Thoracic aorta (tissue), 2 donors: ENCODE measurements at places on chromosomes 2 and 18. TPM values are rescaled to one million over a fixed set of nuclear protein-coding genes. Genes with fewer than 3 reads are reported as not detected.

- no peak overlapping the region for H3K4me3 ChIP-seq
- no peaks in the 10 kb centered on the region for H3K27me3 ChIP-seq
- no peaks in the 10 kb centered on the region for H3K36me3 ChIP-seq
Measured at GRCh38 chr2:102661846-102662245, 42.5 kb downstream of the SLC9A2 start.

GRCh38 chr2:102387763-102388546 is 32.4 kb downstream of the IL18R1 start:
- H3K27ac ChIP-seq: no peak overlapping the region
- DNase-seq: no peak
- H3K4me1 ChIP-seq: no peaks in the 10 kb centered on the region

EDAR gene
- total RNA-seq: not detected

DNA sequence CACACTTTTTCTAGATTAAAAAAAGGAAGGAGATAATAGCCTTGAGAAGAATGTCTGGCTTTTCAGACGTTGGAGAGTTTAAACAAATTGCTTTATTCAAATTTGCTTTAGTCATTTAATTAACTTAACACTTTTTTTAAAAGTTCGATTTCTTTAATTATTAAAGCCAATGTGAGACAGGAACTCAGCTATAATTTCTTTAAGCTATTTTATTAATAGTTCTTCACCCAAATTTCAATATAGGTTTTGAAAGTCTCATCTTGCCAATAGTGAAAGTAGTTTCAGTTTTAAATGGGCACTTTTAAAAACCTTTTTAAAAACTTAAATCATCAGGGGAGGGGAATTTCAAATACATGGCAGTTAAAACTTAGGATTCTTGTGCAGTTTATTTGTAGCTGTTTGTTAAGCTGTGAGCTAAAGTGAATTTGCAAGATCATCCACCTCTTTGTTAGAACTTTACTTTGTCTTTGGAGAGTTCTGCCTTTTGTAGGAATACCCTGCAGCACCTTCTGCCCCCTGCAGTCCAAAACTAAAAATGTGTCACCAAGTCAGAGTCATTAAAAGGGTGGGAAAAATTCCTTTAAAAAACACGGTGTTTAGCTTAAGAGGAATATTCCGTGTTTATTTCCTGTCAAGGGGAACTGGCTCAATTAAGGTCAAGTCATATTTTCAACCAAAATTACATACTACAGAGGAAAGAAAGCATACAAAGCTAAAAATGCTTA is 4.6 kb downstream of the TGIF1 start:
- H3K4me3 ChIP-seq: peak overlapping the region; percentile 95
- H3K27ac ChIP-seq: peak overlapping the region; percentile 99
- H3K27me3 ChIP-seq: no peaks in the 10 kb centered on the region
- DNase-seq: no peak

DSG2 gene
- total RNA-seq: 0.81 TPM

GRCh38 chr18:45621061-45621511 is 5.8 kb downstream of the SLC14A2 start:
- H3K27me3 ChIP-seq: no peaks in the 10 kb centered on the region
- no peak for DNase-seq
- peak overlapping the region; percentile 92 for H3K27ac ChIP-seq
- H3K4me1 ChIP-seq: peaks cover 61% of the 10 kb centered on the region

- DNase-seq: no peak
- no peak overlapping the region for H3K4me3 ChIP-seq
- H3K27me3 ChIP-seq: no peaks in the 10 kb centered on the region
- H3K36me3 ChIP-seq: no peaks in the 10 kb centered on the region
- H3K27ac ChIP-seq: no peak overlapping the region
- H3K4me1 ChIP-seq: no peaks in the 10 kb centered on the region
Measured at GRCh38 chr2:236352761-236353593, 88.8 kb upstream of the ASB18 start.

DNA sequence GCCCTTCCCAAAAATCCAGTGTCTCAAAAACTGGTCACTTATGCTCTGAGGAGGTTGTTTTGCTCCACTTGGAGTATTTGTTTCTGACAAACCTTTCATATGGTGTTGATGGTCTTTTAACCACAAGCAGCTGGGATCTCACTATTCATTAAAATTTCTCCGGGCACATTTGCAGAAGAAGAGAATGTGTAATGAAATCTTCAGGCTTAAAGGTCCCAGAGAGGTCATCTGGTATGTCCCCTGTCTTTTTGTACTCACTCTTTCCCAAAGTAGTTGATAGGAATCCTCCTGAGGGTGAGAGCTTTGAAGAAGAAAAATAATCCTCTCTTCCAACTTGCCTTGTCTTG is 430.8 kb downstream of the SETBP1 start:
- H3K4me1 ChIP-seq: peaks cover 4% of the 10 kb centered on the region
- no peak overlapping the region for H3K27ac ChIP-seq
- DNase-seq: no peak
- no peaks in the 10 kb centered on the region for H3K27me3 ChIP-seq

LGALSL gene
- total RNA-seq: 19.3 TPM

RTN4 gene
- 331 TPM for total RNA-seq

DNA sequence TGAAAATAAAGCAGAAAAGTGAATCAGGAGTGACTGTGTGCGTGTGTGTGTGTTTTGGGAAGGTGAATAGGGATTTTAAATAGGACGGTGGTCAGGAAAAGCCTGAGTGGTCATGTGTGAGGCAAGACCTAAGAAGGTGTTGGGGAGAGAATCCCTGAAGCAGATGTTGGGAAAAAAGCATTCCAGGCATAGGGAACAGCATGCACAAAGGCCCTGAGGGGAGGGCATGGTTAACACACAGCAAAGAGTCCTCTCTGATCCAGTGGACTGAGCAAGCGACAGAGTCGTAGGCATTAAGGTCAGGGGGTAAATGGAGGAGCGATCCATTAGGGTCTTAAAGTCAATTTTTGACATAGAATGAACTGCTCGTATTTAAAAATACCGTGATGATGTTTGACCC is 34.0 kb upstream of the OTOS start:
- no peak overlapping the region for H3K27ac ChIP-seq
- no peaks in the 10 kb centered on the region for H3K36me3 ChIP-seq
- no peak overlapping the region for H3K4me3 ChIP-seq
- no peaks in the 10 kb centered on the region for H3K4me1 ChIP-seq
- DNase-seq: no peak

DNA sequence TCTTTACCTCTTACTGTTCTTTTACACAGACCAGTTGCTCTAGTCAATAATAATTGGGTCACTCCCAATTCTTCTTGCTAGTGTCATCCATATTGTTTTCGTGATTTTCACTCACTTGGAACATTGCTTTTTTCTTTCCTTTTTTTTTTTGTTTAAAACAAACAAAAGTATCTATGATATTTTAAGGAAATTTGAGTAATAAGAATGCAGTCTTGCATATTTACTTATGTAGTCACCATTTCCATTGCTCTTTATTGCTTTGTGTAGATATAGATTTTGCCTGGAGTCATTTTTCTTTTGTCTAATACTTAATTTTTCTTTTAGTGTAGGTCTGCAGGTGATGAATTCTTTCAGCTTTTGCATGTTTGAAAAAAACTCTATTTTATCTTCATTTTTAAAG is 71.9 kb downstream of the WDR7 start:
- DNase-seq: no peak
- no peak overlapping the region for H3K4me3 ChIP-seq
- no peaks in the 10 kb centered on the region for H3K4me1 ChIP-seq
- H3K36me3 ChIP-seq: no peaks in the 10 kb centered on the region
- no peak overlapping the region for H3K27ac ChIP-seq

DNA sequence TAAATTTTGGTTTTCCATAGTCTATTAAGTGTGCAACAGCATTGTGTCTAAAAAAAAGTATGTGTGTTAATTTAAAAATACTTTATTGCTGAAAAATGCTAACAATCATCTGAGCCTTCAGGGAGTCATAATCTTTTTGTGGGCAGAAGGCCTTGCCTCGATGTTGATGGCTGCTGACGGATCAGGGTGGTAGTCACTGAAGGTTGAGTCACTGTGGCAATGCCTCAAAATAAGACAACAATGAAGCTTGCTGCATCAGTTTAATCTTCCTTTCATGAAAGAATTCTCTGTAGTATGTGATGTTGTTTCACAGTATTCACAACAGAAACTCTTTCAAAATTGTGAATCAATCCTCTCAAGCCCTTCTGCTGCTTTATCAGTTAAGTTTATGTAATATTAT is 31.3 kb downstream of the HDHD2 start:
- DNase-seq: no peak
- no peaks in the 10 kb centered on the region for H3K4me1 ChIP-seq
- no peak overlapping the region for H3K4me3 ChIP-seq
- peaks cover 4% of the 10 kb centered on the region for H3K36me3 ChIP-seq
- no peaks in the 10 kb centered on the region for H3K27me3 ChIP-seq

RBKS gene
- total RNA-seq: 5.0 TPM

DNA sequence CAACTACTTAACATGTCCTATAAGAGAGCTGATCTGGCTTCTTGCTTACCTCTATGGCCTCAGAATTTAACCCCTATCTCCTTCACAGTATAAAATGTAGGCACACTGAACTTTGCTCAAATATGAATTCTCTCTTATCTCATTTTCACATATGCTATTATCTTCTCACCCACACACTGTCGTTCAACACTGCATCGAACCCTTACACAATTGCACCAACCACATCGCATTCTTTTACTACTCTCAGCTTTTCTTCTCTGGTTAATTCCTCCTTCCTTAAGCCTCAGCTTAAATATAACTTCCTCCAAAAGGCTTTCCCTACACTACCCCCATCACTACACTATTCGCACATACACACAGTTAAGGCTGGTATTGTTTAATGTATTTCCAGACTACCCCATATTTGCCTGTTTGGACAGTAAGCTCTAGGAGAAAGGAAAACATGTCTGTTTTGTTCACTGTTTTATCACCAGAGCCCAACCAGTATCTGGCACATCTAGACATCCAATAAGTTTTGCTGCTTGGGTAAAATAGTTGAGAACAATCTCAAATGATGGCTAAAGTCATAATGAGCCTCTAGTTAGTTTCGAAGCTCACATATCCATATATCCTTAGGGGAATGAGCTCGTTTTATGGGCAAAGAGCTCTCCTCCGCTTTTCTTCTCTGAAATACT is 47.7 kb downstream of the HIBCH start:
- H3K36me3 ChIP-seq: peaks cover 8% of the 10 kb centered on the region
- no peak overlapping the region for H3K27ac ChIP-seq
- H3K4me1 ChIP-seq: peaks cover 3% of the 10 kb centered on the region
- no peaks in the 10 kb centered on the region for H3K27me3 ChIP-seq
- DNase-seq: no peak

PLA2R1 gene
- 28.7 TPM for total RNA-seq

DNA sequence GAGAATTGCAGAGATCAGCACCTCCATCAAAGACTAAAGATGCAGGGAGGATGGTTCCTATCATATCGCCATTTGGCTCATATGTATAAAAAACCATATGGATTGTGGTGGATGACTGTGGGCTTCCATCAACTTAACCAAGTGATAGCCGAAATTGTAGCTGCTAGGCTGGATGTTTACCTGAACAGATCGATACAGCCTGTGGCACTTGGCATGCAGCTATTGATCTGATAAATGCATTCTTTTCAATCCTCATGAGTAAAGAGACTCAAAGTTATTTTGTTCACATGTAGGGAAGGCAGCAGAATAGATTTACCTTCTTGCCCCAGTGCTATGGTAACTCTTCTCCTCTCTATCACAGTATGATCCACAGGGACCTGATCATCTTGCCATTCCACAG is 18.5 kb downstream of the CHCHD5 start:
- no peak for DNase-seq
- H3K27me3 ChIP-seq: no peaks in the 10 kb centered on the region
- no peaks in the 10 kb centered on the region for H3K36me3 ChIP-seq
- peaks cover 4% of the 10 kb centered on the region for H3K4me1 ChIP-seq
- H3K27ac ChIP-seq: no peak overlapping the region

MC4R gene
- total RNA-seq: not detected

- H3K4me3 ChIP-seq: peak overlapping the region; percentile 39
- no peaks in the 10 kb centered on the region for H3K4me1 ChIP-seq
- no peak for DNase-seq
- H3K36me3 ChIP-seq: no peaks in the 10 kb centered on the region
- no peaks in the 10 kb centered on the region for H3K27me3 ChIP-seq
Measured at GRCh38 chr2:238158018-238158508, 707 bp upstream of the ERFE start.

DNA sequence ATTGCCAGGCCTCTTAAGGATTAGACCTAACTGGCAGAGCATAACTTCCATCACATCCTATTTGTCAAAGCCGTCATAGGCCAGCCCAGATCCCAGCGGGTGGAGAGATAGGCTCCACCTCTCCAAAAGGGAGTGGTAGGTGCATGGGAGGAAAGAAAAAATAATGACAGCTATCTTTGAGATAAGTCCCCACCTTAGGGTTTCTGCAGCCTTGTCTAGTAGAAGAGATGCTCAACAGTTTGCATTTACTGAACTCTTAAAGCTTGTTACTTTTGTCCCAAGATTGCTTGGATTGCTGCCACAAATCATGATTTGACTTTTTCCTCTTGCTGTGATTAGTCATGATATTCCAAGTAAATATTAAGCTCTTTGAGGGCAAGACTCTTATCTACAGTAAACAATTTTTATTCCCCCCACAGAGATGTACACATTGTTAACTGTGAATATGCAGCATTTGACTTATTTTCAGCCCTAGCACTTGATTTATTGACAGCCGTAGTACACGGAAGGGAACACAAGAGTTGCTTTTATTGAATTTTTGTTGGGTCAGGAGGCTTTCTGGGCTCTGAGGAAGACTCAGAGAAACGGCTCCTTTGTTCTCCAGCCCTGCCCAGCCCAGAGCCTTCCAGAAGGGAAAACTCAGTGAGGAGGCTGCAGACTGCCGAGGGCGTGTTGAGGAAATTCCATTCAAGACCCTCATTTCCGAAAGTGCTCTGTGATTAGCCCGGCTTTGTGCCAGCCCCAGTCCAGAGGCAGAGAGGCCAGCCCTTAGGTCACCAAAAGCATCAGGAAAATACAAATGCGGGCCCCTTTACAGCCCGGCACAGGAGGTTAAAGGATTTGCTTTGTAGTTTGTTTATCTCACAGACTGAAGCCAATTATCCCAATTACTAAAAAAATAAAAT is 75.5 kb upstream of the ZNF532 start:
- H3K4me1 ChIP-seq: peaks cover 13% of the 10 kb centered on the region
- H3K27me3 ChIP-seq: no peaks in the 10 kb centered on the region
- no peak overlapping the region for H3K27ac ChIP-seq
- no peak overlapping the region for H3K4me3 ChIP-seq

GNAL gene
- 4.2 TPM for total RNA-seq

- no peak overlapping the region for H3K27ac ChIP-seq
- no peaks in the 10 kb centered on the region for H3K4me1 ChIP-seq
- no peak for DNase-seq
- H3K27me3 ChIP-seq: no peaks in the 10 kb centered on the region
Measured at GRCh38 chr2:145685383-145686050, 1165.6 kb upstream of the ZEB2 start.

DNA sequence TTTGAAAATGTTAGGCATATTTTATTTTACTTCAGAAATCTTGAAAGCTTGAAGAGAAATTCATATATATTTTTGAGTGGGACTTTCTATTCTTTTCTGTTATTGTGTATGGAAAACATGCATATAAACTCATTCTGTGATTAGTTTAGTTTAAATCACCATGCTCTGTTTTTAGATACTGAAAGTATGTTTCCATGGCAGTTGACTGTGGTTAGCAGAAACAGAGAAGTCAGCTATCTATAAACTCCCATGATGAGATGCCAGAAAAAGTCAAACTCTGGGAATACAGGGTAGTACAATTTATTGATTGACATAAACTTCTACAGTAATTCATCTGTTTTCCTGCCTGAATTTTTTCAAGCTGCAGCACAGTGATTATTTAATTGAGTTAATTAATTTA is 905.3 kb upstream of the VRK2 start:
- no peak overlapping the region for H3K4me3 ChIP-seq
- H3K27ac ChIP-seq: no peak overlapping the region
- H3K27me3 ChIP-seq: no peaks in the 10 kb centered on the region
